Heart left ventricle (tissue), 16 donors: ENCODE measurements at places on chromosomes 1 and 21.

DNA sequence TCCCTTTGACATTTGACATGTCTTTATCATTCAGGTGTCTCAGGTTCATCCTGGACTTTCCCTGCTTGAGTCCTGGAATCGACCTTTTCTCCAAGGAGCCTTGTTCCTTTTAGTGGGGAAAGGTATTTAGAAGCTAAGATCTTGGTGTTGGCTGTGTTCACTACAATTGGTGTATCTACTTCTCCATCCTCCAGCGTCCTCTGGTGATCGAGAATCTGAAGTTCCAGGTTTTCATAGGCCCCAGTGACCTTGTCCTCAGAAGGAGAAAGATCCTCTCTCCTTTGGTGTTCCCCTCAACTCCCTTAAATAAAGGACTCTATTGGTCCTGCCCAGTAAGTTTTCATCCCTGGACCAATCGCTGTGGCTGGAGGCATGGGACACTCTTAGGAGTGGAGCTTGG, 22.1 kb downstream of the MROH7 start:
- DNase-seq, result no peak

DNA sequence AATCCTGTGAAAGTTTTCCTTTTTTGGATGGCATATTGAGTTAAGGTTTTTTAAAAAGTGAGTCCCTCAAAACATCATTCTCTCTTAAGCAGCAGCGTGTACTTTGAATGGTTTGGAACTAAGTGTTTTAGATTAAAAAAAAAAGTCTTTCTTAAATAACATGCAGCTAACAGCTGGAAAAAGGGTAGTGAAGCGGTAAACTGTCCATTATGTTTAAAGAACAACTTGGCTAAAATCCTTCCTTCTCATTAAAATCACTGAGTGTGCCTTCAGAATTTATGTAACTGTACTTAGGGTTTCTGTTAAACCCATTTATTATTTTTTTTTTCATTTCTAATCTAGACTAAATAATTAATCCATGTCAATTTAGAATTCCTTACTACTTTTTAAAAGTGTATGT, 254.2 kb upstream of the ADAMTS5 start:
- DNase-seq, result no peak

GRCh38 chr21:32653326-32653901, 41.2 kb upstream of the CFAP298 start:
- no peak for DNase-seq

- no peak for DNase-seq
Observed at GRCh38 chr1:163161841-163162240, 40.9 kb downstream of the RGS5 start.

- DNase-seq, result no peak
Observed at GRCh38 chr21:21750124-21750825, 752.1 kb downstream of the NCAM2 start.

DNA sequence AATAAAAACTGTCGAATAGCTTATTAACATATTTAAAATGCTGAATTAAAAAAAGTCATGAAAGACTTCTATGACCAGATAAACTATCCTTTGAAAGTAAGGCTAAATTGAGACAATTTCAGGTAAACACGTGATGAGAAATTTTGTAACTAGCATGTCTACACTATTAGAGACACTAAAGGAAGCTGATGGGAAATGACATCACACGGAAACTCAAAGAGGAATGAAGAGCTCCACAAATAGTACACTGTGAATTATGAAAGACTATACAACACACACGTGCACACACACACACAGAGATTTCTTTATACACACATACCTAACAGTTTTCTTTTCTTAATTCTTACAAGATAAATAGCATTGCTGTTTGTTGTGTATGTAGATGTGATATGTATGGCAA, 70.9 kb upstream of the PLA2G4A start:
- DNase-seq, result no peak
